HEK293T (cell line): ENCODE measurements at places on chromosomes 7 and 10.

DNA sequence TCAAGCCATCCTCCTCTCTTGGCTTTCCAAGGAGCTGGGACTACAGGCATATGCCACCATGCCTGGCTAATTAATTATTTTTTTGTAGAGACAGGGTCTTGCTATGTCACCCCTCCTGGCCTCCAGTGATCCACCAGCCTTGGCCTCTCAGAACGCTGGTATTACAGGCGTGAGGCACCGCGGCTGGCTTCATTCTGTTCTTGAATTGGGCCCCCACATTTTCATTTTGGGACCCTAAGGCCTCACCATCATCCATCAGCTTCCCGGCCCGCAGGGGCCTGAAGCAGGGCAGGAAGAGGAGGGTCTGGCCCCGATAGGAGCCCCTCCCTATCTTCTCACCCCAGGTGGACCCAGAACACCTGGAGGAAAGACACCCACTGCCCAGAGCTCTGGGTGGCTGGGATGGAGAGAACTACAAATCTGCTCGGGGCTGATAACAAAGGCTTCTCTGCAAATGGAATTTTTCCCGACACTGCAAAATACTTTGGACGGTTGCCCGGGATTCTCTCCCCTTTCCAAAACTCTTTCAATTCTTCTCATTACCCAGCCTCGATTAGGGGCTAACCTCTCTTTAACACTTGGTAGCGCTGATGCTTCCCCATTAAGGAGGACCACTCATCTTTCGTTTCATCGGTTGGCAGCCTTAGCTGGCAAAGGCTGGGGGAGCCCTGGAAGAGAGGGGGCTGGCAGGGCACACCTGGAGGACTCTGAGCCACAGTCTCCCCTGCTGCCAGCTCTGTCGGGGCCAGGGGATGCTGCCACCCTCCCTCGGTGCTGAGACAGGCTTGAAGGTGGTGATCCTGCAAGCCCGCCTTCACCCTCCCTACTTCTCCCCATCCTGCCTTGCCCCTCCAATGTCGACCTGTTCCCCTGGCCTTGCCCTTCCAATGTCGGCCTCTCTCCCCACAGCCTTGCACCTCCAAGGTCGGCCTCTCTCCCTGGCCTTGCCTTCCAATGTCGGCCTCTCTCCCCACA, 81.0 kb upstream of the GNA12 start:
- DNase-seq = no peak

GRCh38 chr7:46318276-46318675, 397.2 kb upstream of the IGFBP3 start:
- DNase-seq = no peak

GRCh38 chr7:114972567-114972966, 50.7 kb downstream of the MDFIC start:
- DNase-seq = no peak

DNA sequence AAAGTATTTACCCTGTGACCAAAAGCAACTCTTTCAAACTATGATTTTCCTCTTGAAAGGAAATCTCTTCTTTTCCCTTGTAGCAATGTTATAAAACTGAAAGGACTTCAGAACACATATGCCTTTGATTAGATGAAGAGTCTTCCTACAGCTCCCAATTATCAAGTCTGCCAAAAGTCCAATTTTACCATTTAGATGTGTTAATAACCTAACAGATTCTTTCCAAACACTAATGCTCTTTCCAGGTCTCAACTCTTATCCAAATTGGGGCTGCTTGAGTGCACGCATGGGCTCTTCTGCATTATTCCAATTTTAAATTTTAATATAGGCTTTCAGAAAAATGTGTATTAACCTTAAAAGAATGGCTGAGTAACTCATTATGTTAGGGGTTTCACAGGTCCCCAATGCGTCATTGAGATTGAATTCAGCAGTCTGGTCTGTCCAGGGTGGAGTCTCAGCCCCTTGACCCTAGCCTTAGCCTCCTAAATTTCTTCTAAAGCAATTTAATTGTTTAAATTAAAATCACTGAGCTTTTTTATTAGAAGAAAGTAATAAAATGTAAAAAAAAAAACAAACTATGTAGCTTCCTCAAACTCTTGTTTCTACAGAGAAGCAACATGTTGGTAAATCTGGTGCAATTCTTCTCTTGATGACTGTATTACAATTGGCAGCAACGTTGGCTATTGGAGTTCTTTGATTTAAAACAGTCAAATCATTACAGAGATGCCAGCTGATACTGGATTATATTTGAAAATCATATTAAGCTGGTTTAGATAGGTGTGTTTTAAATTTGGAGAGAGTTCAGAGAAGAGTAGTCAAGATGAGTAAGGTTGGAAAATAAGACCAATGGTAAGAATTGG, 170.4 kb downstream of the DKK1 start:
- DNase-seq = no peak

DNA sequence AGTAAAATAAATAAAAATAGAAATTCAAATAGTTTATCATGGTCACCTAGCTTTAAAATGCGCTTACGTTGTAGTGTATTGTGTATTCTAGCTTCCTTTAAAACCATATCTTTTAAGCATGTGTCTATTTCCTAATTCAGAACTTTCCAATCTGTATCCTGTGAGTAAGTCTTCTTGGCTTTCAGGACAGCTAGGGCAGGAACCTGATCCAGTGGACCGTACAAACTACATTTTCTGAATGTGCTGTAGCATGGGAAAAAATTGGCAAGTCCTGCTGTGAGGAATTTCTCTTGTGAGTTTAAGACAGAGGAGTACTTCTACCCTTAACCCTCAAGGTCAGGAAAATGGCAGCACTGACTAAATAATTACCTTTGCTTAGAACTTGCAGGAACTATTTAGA, 12.1 kb downstream of the OPN1SW start:
- no peak for DNase-seq

DNA sequence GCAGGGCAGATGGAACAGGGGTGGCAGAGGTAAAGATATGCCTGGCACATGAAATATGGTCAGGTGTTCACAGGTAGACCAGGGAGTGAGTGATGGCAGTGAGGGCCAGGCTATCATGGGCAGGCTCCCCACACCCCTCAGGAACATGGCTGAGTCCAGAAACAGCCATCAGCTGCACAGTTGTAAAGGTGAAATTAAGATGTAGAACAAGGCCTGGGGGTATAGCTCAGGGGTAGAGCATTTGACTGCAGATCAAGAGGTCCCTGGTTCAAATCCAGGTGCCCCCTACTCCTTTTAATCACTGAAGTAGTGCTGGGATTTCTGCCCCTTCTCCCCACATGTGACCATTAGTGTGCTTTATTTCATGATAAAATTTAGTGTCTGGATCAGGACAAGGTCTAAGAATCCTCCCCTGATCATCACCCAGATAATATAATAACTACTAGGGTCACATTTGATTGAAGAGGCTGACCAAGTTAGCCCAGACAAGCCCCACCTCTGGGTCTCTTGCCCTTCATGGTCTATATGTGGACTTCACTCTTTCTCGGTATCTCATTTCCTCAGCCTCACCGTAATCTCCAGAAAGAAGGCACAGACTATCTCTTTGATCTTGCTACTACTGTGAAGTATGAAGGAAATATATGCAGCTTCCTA, 69.0 kb downstream of the ZNF783 start:
- no peak for DNase-seq
